Cortex of kidney (tissue), 1 donor: ENCODE measurements at places on chromosomes 7 and 10.

DNA sequence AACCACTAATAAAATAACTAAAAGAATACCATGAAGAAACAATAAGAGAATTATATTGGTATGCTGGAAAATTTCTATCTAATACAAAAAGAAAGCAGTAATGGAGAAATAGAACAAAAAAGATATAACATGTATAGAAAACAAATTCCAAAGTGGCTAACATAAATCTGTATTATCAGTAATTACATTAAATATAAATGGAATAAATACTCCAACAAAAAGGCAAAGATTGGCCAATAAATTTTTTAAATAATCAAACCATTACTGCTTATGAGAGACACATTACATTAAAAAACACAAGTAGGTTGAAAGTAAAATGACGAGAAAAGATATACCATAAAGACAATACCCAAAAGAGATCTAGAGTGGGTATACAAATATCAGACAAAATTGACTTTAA is 90.0 kb downstream of the ARHGAP22 start:
- DNase-seq, result no peak

GRCh38 chr10:58781873-58782488 is 269.3 kb downstream of the BICC1 start:
- DNase-seq, result no peak

DNA sequence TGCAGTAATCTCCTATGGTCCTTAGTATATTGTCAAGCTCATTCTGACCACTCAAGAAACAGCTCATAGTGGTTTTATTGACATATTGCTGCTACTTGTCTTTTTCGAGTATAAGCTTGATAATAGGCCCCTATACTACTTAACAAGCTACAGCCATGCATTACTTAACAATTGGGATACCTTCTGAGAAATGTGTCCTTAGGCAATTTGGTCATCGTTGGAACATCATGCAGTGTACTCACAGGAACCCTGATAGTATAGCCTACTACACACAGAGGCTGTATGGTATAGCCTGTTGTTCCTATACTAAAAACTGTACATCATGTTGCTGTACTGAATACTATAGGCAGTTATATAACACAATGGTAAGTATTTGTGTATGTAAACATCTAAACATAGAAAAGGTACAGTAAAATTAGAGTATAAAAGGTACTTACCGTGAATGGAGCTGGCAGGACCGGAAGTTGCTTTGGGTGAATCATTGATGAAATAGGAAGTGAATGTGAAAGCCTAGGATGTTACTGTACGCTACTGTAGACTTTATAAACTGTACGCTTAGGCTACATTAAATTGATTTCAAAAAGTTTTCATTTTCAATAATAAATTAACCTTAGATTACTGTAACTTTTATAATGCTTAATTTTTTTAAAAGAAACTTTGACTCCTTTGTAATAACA is 160.9 kb downstream of the LRRC4 start:
- no peak for DNase-seq

DNA sequence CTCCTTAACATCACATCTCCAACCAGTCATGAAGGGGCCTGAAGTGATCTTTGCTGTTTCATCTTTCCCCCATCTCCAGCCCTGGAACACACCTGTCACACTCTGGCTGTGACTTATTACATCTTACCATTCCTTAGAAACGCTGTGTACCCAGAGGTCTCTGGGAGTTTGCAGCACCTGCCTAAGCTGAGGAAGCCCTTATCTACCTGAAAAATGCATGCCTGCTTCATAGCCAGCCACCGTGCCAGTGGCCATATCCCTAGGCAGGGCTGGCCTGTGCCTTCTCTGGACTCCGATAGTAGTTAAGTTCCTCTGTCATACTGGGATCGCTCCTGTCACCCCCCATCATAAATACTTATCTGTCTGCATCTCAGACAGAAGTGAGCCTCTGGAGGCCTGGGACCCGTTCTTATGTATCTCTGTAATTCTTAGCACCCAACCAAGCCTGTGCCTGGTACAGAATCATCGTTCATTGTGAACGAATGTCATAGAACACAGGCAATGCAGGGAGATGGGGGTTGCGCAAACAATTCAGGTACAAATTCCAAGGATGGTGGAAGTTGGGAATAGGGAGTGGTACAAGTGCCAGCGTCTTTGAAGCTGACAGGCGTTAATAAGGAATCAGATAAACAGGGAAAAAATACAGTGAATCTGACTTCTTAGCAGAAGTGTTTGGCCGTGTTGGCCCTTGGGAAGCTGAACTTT is 254.6 kb downstream of the CAMK1D start:
- no peak for DNase-seq

- no peak for DNase-seq
Observed at GRCh38 chr10:126502441-126502840, 114.2 kb upstream of the ADAM12 start.

DNA sequence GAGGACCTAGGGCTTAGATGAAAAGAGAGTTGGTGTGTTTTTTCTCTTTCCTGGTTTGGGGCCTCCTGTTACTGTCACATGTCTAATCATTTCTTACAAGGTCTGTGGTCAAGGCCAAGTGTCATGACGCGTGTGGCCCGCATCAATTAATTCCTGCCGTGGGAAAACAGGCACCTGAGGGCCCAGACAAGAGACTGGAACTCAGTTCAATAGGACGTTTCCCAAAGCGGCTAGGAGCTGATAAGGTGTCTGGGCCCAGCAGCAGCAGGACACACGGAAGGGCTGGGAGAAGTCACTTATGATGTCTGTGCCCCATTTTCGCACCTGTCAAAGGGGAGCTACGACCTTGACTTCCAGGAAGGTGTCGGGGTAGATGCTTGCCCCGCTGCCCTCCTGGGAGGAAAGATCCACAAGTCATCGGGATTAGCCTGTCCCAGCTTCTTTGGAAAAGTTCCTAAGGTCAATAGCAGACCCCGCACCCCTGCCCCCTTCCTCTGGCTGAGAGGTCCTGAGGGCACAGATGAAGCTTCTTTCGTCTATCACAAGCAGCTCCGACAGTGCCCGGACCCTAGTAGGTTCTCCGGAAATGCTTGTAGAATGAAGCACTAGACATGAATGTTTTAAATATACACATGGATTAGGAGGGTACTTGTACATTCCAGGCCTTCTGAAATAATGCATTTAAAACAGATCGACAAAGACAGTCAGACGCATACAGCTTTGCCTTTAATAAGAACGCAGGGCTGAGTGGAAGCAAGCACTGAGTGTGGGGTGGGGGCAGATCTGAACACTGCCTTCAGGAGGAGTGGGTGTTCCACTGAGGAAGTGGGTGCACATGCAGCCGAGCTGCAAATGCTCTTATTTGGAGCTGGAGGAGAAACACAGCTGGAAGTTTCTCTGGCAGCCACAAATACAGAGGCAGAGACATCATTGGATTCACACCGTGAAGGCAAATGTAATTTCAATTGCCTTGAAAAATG is 237.5 kb upstream of the GRB10 start:
- no peak for DNase-seq

DNA sequence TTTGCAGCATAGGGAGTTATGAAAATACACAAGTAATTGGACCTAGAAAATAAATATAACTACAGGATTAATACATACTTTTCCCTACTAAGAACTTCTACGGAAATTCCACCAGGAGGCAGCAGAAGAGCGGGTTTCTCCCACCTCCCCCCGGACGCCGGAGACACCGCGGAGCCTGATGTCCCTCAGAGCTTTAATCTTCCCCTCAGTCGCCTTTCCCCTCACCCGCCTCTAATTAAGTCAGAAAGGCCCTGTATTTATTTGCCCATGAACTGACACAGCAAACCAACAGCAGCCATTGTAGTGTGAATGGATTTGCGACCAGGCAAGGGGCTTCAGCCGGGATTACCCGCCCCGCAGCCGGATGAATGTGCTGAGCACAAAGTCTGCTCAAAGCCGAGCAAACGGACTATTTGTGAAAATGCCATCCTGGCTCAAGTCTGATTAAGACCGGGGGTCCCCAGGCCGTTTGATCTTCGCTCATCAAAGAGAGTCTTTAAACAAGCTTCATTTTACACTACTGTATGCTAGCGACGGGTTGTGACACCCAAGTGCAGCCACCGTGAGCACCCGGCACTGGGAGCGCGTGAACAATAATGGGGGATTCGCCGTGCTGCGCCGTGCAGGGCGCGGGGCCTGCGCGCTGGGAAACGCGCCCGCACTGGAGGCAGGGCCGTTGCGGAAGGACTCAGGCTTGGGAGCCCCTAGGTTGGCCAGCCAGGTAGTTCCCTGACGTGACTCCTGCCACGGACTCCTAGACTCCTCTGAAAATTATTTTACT is 5.6 kb upstream of the DKK1 start:
- DNase-seq, result no peak

- no peak for DNase-seq
Observed at GRCh38 chr10:76229341-76229740, 797.9 kb downstream of the LRMDA start.

DNA sequence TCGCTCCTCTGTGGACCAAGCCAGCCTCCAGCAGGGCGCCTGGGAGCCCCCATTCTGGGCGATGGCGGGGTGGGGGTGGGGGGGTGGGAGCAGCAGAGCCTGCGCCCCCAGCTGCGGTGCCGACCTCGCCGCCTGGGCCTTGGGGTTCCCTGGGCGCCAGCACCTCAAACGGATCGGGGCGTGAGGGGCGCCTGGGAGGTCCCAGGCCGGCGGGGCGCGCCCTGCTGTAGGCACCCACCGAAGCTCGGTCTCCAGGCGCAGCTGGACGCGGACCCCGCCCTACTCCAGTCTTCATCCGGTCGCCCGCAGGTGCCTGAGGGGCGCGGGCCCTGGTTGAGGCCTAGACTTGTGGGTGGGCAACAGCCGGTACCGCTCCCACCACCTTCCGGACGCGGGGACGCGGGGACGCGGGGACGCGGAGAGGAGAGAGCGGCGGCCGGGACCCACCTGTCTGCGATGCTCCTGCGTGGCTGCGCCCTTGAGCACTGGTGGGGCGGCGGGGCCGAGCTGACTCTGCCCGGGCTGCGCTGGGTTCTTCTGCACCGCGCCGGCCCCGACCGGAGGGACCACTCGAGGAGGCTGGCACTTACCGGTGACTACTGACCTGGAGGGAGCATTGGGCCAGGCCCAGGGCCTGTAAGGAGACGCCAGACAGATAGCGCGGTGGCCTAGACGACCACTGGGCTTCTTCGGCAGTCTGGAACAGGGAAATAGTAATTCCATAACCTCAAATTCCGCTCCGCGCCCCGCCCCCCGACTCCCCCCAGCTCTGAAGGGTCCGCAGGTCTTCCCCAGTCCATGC is 5.5 kb upstream of the KCP start:
- no peak for DNase-seq

- DNase-seq, result no peak
Observed at GRCh38 chr7:158824028-158824427, 5.3 kb downstream of the ESYT2 start.

DNA sequence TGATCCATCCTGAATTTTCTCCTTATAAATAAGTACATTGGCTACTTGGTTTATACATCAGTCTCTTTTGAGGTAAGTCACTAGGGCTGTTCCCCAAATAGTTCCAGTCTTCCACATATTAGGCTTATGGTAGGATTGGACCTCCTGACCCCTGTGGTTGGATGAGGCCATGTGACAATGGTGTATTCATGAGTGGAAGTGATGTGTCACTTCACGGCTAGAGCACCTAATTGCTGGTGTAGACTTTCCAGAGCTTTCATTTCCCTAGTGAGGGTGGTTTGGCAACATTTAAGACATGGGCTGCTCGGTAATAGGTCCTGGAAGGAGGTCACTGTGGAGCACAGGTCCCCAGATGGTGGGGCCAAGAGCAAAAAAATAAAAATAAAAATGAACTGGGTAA is 141.2 kb upstream of the ABCB5 start:
- no peak for DNase-seq

GRCh38 chr7:8714791-8715190 is 281.4 kb downstream of the NXPH1 start:
- DNase-seq, result no peak
